ENCODE measurements at places on chromosomes 12 and 14. TPM values are rescaled to one million over a fixed set of nuclear protein-coding genes. Genes with fewer than 3 reads are reported as not detected.

GPRC5A gene
- 19.4 TPM for polyA plus RNA-seq

ART4 gene
- 6.3 TPM for polyA plus RNA-seq

SLC22A17 gene
- polyA plus RNA-seq, result 46.9 TPM

STRAP gene
- 95.5 TPM for polyA plus RNA-seq

TPPP2 gene
- 0.16 TPM for polyA plus RNA-seq

SLC5A8 gene
- 0.22 TPM for polyA plus RNA-seq

PAPLN gene
- polyA plus RNA-seq, result 69.1 TPM

FBRSL1 gene
- 57.1 TPM for polyA plus RNA-seq

Data from large intestine (tissue), 12 donors.